ENCODE measurements at places on chromosomes 11 and 22.

DNA sequence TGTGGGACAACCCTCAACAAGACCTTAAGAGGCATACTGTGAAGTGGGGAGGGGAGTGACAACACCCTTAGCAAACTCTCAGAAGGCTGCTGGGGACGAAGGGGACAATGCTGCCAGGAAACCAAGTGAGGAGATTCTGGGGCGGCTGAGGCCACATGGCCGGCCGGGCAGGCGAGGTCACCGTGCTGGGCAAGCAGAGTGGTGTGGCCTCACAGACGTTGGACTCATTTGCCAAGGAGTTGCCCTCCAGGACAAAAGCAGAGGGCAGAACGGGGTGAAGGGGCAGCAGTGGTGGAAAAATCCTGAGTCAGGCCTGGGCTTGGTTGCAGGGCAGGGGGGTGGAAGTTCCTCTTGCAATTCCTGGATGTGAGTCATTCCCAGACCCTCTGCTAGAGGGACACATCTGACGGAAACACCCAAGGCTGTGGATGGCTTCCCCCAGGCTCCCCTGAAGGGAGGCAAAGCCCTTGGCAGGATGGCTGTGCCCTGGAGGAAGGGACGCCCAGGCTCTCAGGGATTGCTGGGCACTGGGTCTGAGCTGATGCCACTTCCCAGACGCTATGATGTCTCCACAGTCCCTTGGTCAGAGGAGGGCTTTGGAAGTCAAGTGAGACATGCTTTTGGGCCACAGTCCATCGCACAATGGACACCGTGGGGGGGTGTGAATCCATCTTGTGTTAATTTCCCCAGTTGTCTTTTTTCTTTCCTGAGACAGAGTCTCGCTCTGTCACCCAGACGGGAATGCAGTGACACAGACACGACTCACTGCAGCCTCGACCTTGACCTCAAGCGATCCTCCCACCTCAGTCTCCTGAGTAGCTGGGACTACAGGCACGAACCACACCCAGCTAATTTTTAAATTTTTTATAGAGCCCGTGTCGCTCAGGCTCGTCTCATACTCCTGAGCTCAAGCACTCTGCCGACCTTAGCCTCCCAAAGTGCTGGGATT, 16.2 kb upstream of the SHANK3 start:
- DNase-seq: no peak

- DNase-seq: no peak
These were observed 609.9 kb downstream of the BUD13 start for GRCh38 chr11:116162886-116163230.

DNA sequence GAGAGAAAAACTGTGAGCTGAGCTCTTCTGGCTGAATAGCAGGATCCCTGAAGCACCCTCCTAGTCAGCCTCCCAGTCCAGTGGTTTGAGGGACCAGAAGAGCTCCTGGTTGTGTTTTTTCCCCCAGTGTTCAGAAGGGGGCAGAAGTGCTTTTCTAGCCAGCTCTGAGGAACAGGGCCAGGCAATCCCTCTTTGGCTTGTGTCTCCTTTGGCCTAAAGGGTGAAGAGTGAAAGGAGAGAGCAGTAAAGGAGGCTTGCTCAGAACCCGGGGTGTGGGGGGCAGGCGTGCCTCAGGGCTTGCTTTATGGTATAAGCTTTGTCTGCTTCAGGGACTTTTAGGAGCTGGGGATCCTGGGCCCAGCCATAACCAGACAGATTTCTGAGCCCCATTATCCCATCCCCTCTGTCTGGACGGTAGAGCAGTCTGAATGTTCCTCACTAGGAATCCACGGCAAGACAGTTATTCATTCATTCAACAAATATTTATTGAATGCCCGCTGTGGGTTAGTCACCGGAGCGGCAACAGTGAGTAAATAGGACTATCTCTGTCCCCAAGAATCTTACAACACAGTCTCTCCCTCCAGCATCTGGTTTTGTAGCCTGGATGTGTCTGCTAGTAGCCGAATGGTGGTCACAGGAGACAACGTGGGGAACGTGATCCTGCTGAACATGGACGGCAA, 14.5 kb downstream of the ACP2 start:
- no peak for DNase-seq

DNA sequence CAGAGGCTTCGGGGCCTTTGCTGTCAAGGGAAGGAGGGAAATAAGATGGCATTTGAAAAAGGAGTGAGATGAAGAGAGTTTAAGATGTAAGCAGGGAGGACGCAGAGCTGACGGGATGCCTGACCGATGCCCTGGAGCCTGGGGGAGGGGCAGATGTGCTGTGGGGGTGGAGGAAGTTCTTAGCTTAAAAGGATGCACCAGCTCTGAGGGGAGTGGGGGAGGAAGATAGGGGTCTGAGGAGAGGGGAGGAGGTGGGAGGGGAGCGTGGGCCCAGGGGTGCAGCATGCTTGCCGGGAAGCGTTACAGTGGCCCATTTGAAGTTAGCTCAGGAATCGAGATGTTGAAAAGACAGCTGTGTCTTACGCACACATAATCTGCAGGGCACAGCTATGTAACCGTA, 56.3 kb downstream of the RPS6KA4 start:
- no peak for DNase-seq

DNA sequence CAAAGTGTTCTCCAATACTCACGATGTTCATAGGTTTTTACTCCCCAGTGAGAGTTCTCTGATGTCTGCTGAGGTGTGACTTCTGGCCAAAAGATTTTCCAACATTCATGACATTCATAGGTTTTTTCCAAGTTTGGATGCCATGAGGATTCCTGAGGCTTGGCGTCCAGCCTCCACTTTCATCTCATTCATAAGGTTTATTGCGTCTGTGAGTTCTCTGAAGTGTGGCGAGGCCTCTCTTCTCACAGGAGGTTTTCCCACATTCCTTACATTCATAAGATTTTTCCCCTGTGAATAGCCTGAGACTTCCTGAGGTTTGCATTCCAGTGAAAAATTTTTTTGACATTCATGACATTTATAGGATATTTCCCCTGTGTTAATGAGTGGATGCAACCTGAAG, 1014.1 kb downstream of the LRRC4C start:
- no peak for DNase-seq

DNA sequence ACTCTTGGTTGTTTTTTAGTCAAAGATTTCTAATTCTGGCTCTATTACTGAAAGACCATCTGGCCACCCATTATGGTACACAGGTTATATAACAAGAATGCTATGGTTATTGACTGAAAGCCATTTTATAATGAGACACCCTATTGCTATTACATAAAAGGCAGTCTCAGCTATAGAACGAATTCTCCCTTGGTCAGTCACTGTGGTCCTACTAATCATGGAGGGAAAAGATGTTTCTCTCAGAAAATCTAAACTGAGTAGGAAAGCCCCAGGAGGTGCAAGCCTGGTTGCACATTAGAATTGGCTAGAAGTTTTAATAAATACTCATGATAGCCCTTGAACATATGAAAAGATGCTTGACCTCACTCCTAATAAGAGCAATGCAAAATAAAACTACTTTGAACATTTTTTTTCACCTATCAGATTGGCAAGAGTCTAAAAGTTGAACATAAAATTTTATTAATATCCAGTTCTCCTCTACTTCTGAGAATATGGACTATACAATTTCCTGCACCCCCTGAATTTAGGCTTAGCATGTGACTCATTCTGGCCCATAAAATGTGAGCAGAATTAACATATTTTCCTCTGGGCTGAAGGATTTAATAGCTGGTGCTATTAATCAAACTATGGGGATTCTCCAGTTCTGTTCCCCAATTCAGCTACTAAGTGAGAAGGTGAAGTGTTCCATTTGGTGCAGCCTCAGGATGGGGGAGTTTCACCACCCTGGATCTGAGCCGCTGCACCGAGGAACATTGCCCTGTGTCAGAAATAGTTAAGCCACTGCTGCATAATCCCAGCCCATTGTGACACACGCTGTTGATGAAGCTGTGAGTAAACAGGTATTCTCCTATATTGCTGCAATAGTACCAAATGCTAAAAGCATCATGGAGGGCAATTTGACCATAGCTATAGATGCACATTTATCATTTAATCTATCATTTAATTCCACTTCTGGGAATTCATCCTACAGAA, 11.5 kb upstream of the CRKL start:
- DNase-seq: no peak

- no peak for DNase-seq
These were observed 334.3 kb downstream of the NTM start for GRCh38 chr11:131704682-131705081.

- DNase-seq: no peak
These were observed 1.3 kb downstream of the FAM180B start for GRCh38 chr11:47587723-47588326.

- no peak for DNase-seq
These were observed 75.1 kb downstream of the BUD13 start for GRCh38 chr11:116697639-116698038.

DNA sequence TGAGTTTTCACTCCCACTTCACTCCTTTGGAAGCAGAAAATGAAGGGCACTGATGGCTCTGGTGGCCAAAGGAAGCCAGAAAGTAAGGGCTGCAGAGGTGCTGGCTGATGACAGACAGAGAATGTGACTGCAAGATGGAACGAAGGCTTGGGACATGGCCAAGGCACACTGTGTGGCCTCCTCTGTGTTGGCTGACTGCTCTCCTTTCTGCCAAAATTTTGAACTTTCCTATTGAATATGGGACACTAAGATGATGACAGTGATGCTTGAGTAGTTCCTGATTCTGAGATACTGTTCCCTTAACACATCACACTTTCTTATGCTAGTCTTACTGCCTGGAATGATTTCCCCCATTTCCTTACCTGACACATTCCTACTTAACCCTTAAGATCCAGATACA, 156.4 kb downstream of the SWAP70 start:
- no peak for DNase-seq

DNA sequence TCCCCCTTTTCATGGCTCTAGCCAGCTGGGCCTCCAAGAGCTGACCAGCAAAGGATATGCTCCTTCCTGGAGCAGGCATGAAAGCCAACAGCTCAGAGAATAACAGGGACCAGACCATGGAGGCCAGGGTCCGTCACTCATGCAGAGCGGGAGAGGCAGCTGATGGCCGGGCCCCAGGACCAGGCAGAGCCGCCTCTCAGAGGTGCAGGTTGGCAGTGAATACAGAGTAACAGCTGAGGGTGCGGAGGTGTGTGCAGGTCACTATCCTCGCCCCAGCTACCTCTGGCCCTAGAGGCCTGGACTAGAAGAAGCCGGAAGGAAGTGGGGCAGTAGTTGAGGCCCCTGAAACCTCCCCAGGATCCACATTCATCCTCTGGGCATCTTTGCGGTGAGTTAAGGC, 1377.3 kb downstream of the TBC1D22A start:
- no peak for DNase-seq

DNA sequence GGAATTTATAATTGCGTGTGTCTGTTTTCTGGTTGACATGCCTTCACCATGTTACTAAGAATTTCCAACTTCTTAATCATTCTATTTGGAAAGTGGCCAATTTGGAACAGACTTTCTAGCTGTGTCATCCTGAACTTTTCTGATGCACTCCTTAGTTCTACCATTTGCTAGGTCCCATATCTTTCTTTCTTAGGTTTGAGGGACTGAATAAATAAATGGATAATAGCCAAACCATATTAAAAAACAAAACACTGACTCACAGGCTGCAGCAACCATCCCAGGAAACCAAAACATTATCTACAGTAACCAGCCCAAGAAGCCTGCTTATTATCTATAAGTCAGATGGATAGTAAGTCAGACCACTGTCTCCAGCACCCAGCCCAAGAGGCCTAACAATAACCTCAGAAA, 57.5 kb upstream of the PLET1 start:
- DNase-seq: no peak

- DNase-seq: no peak
These were observed 48.9 kb downstream of the FAR1 start for GRCh38 chr11:13717331-13717730.

GRCh38 chr11:68936676-68937620, 33.3 kb downstream of the IGHMBP2 start:
- no peak for DNase-seq

- DNase-seq: no peak
These were observed 50.1 kb downstream of the MUC6 start for GRCh38 chr11:986270-986951.

DNA sequence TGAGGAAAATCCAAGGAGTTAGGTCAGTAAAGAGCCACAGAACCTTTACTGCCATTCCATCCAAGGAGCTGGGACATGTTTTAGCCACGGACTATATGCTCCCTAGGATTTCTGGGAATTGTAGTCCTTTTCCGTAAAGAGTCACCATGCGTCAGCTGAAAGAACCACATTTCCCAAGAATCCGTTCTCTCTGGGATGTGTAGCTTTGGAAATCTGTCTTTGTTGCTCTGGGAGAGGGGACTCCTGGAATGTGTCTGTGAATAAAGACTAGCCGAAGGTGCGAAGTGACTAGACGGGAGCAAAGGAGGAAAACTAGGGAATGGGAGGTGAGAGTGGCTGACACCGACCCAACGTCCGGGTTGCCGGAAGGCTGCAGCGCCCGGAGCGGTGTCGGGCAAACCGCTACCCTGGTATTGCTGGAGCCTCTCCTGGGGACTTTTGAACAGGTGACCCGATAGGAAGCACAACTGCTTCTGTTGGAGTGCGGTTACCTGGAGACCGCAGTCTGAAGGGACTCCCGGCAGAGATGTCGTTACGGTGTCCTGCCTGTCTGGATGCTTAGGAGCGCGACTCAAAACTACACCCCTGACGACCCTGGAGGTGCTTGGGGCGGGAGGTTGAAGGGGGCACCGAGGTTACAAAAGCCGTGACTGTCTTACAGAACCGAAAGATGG, at the start of gene IFTAP:
IFTAP (plus strand) TSS at position 187 of the 674 bp plus-strand sequence. CDS start 15,602 bp downstream, outside the sequence.
- no peak for DNase-seq

GRCh38 chr11:93572621-93573020, 29.4 kb upstream of the SMCO4 start:
- DNase-seq: no peak

- DNase-seq: no peak
These were observed 1.4 kb downstream of the AIFM3 start for GRCh38 chr22:20968281-20968977.

DNA sequence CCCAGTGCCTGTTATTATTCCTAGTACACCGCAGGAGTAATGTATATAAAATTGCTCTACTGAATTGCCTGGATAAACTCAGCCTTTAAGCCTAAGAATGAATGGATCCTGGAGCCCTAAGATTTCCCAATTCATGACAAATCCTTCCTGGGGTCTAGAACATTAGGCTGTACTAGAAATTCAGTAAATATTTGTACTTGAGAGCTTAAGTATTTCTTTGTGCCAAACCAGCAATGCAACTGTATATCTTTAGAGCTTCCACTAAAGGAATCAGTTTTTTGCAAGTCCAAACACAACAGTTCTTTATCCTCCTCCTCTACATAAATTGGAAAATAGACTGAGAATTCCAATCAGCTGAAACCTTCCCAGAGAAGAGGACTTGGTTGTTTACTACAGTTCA, 65.6 kb downstream of the FAM168A start:
- no peak for DNase-seq

- no peak for DNase-seq
These were observed 27.7 kb downstream of the ARFGAP2 start for GRCh38 chr11:47148903-47149531.

Data from stimulated activated CD4-positive, alpha-beta T cell treated with anti-CD3 and anti-CD28 coated beads, TNF-alpha, amount 100 ng/mL, for 4 hours (primary cell).